NCI-H2081 treated with DMSO at 0.1 percent for 48 hours (cell line): ENCODE measurements at places on chromosomes 16 and 17.

GRCh38 chr17:6356562-6356961, 78.4 kb downstream of the AIPL1 start:
- DNase-seq = no peak

- DNase-seq = no peak
Measured at GRCh38 chr17:55154101-55154500, 110.7 kb upstream of the HLF start.

GRCh38 chr17:30600060-30600829, 123.0 kb downstream of the GOSR1 start:
- DNase-seq = no peak

DNA sequence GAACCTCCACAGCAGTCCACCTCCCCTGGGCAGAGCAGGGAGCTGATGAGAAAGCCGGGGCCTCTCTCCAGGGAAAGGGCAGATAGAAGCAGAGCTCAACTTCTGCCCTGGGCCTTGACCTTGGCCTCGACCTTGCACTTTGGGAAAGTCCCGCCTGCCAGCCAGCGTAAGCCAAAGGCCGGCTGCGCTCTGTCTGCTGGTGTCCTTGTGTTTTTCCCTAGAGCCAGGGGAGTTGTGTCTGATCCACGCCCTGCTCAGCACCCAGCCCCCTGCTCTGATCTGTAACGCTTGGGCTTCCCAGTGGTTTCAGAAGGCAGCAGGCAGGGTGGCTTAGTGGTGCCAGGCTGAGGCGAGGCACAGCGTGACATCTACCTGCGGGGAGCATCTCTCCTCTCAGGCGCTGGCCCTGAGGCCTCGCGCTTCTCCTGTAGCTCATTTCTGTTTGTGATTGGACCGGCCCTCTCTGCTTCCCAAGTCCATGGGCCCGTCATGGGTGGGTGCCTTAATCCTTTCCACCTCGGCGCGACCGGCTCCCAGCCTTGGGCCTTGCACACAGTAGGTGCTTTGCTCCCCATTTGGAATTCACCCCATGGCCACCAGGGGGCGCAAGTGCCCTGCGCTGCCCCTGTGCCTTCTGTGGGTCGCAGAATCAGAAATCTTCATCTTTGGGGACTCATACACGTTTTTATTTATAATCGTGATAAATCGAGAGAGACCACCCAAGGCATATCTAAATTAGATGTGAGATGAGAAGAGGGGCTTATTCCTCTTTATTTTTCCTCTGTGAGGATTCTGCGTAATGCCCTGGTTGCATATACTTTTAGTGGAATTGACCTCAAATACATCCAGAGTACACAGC, 24.2 kb downstream of the SGSH start:
- no peak for DNase-seq

DNA sequence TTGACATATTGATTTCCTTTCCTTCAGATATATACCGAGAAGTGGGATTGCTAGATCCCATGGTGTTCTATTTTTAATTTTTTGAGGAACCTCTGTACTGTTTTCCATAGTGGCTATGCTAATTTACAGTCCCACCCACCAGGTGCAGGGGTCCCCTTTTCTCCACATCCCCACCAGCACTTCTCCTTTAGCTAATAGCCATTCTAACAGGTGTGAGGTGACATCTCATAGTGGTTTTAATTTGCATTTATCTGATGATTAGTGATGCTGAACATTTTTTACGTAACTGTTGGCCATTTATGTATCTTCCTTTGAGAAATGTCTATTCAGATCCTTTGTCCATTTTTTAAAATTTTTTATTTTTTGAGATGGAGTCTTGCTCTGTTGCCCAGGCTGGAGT, 93.9 kb downstream of the SDR42E1 start:
- no peak for DNase-seq

- DNase-seq = no peak
Measured at GRCh38 chr17:79213305-79213704, 138.7 kb downstream of the ENGASE start.
